ENCODE measurements at places on chromosomes 11 and 22.

GRCh38 chr22:27159716-27160295 is 502.4 kb downstream of the MIAT start:
- DNase-seq = no peak

- DNase-seq = no peak
These were observed 14.6 kb upstream of the ANO1 start for GRCh38 chr11:70063555-70063954.

GRCh38 chr11:18229501-18229900 is 7.1 kb downstream of the SAA4 start:
- no peak for DNase-seq

- no peak for DNase-seq
These were observed 71.0 kb downstream of the SYN3 start for GRCh38 chr22:32987081-32987631.

DNA sequence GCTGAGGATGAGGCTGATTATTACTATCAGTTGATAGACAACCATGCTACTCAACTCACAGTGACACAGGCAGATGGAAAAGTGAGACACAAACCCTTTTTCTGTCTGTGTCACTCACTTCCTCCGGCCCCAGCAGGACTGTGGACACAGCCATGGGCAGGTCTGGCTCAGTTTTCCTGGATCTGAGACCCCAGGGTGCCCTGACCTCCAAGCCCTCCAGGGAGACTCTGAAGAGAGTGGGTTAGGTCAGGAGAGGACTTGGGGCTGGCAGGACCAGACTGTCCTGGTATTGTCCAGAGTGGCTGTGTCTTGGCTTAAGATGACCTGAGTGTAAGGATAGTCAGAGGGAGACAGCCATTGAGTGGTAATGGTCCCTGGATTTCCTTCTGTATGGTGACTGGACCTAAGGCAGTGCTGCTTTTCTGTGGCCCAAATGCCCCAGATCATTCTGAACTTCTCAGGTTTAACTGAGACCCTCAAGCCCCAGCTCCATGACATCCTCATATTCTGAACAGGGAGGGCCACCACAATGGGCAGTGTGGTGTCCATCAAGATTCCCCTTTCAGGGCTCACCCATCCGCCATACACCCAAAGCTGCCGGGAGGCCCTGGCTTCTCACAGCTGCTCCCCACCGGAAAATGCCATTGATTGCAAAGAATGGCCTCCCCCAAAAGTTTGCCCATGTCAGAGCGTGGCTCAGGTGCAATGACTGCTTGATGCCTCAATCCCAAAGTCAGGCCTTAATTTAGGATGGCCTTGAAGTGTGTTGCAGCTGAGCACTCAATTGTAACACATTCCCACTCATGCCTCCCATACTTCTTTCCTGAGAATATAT is 36.2 kb upstream of the PRAME start:
- no peak for DNase-seq

- no peak for DNase-seq
These were observed 64.0 kb downstream of the CWC15 start for GRCh38 chr11:94909371-94909820.

DNA sequence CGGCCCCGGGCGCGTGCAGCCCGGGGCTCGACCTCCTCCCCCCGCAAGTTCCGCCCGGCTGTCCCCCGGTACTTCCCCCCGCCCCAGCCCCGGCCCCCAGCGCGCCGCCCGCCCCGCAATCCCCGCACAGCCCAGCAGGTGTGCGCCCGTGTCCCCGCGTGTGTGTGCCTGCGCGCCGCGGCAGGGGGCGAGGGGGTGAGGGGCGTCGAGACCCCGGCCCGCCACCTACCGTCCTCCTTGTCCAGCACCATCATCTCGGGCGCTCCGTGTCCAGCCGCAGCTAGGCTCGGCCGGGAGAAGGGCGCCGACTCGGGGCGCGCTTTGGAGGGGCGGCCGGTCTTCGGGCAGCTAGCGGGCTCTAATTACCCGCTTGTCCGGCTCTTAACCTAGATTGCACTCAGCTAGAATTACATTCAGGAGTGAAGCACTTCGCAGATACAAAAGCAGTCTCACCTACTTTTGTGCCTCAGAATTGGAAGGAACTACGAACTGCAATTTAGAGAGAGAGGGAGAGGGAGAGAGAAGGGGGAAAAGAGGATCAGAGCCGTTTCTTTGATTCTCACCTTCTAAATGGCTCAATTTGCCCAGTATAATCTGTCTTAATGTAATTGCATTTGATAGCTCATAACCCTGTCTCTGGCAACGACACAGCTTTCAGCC is 439 bp downstream of the LMO1 start:
- no peak for DNase-seq

DNA sequence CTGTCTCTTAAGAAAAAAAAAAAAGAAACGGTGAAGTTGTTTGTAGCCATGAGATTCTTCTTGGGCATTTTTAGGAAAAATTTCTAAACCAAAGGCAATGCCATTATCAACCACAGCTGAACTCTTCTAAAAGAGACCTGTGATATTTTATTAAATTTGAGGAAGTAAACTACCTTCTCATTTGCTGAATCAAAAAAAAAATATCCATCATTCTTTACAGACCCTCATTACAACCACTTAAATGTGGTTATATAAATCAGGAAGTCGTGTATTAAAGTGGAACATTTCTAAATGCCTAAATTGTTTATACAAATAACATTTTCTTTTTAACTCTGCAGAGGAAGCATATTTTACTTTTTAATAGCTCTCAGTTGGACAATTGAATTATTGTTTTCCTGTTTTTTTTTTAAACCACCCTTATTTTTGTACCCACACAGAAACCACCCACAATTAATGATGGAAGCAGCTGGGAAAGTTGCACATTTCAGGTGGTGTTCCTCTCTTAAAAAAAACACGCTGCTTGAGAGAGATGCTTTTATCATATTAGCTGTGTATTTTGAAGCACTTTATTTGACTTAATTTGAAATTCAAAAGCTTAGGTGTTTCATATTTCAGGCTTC is 91.2 kb downstream of the ARHGAP42 start:
- DNase-seq = no peak

- DNase-seq = no peak
These were observed at the start of gene ACTN3 for GRCh38 chr11:66546368-66546965. Gene ACTN3 (plus strand): TSS chr11:66546903. CDS start chr11:66546938, 35 bp downstream.

Data from stimulated activated CD4-positive, alpha-beta T cell treated with anti-CD3 and anti-CD28 coated beads, Interleukin-2, amount 100 ng/mL, for 4 hours (primary cell).